SHP77 (cell line): ENCODE measurements at places on chromosomes 3 and 15.
A peak's percentile ranks its signal among the peaks of the same experiment; 100 is the strongest.

- DNase-seq: no peak
Observed at GRCh38 chr15:75112848-75113492, 88.7 kb upstream of the C15orf39 start.

DNA sequence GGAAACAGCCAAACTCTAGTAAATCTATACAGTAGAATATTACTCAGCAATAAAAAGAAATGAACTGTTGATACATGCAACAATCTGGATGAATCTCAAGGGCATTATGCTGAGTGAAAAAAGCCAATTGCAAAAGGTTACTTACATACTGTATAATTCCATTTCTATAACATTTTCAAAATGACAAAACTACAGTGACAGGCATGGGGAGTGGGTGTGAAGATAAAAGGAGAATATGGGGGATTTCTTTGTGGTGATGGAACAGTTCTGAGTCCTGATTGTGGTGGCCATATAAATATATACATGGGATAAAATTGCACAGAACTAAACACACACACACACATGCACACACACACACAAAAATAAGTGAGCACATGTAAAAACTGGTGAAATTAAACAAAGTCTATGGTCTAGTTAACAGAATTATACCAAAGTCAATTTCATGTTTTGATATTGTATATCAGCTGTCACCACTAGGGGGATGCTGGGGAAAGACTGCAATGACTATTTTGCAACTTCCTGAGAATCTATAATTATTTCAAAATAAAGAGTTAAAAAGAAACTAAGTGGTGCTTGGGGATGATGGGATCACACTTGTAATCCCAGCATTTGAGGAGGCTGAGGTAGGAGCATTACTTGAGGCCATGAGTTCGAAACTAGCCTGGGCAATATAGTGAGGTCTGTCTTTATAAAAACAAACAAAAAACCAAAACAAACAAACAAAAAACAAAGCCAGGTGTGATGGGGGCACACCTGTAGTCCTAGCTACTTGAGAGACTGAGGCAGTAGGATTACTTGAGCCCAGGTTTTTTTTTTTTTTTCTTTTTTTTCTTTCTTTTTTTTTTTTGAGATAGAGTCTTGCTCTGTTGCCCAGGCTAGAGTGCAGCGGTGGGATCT lies 66.0 kb downstream of the SPTSSB start:
- DNase-seq: no peak

- peak; percentile 69 for DNase-seq
Observed at GRCh38 chr3:127170814-127171213, 22.1 kb upstream of the PRR23E start.

DNA sequence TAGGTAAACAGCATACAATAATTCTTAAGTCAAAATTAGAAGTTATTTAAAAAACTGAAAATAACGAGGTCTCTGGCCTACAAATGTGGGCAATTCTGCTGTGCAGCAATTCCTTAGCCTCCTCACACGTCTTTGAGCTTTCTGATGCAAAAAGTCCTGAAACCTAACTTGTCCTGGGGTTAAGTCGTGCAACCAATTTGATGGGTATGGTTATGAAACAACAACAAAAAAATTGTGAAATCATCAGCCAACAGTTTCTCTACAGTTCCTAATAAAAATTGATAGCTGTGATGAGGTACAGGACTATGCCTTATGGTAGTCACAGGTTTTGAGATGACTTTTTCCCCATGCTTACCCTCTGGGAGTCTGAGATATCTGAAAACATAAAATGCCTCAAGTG lies 6.5 kb upstream of the GLB1 start:
- DNase-seq: no peak

- no peak for DNase-seq
Observed at GRCh38 chr3:29827756-29828155, 546.9 kb downstream of the RBMS3 start.

GRCh38 chr3:58116161-58116955 lies 94.4 kb downstream of the DNASE1L3 start:
- no peak for DNase-seq

DNA sequence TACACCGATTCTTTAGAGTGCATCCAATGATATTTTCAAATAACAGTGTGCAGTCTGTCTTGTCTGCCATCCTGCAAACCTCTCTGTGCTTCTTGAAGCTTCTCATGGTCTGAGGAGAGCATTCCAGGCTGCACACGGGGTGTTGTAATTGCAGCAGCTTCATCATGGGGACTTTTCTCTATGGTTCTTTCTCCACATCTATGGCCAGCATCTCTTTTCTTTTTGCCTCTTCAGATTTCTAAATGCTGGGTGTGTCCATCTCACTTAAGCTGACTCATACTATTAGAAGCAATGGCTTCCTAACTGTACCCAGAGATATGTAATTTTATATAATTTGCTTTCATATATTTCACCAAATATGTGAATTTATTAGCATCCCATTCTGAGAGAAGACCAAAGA lies 63.8 kb upstream of the EPHB3 start:
- DNase-seq: no peak

DNA sequence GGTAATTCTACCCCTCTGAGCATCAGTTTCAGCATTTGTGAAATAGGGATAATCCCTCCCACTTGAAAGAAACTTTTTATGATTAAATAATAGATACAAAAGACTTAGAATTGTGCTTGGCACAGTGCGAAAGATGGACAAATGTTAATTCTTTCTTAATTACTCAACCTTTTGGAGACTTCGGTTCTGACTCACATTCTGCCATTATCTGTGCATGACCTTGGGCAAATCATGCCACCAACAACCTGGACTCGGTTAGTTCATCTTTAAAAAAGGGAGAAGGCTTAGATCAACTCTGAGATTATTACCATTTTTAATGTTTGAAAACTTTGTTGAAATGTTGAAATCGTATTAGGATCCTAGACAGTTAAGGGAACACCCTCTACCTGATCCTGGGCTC lies 40.6 kb upstream of the POLR2M start:
- DNase-seq: no peak

DNA sequence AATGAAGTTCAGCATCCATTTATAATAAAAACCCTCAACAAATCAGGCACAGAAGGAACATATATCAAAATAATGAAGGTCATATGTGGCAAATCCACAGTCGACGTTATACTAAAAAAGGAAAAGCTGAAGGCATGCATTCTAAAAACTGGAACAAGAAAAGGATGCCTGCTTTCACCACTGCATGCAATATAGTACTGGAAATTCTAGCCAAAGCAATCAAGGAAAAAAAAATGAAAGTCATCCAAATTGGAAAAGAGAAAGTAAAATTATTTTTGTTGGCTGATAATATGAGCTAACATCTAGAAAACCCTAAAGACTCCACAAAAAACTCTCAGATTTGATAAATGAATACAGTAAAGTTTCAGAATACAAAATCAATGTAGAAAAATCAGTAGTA lies 1123.2 kb downstream of the TBL1XR1 start:
- no peak for DNase-seq

- no peak for DNase-seq
Observed at GRCh38 chr3:193556841-193557240, 2.1 kb upstream of the ATP13A4 start.

DNA sequence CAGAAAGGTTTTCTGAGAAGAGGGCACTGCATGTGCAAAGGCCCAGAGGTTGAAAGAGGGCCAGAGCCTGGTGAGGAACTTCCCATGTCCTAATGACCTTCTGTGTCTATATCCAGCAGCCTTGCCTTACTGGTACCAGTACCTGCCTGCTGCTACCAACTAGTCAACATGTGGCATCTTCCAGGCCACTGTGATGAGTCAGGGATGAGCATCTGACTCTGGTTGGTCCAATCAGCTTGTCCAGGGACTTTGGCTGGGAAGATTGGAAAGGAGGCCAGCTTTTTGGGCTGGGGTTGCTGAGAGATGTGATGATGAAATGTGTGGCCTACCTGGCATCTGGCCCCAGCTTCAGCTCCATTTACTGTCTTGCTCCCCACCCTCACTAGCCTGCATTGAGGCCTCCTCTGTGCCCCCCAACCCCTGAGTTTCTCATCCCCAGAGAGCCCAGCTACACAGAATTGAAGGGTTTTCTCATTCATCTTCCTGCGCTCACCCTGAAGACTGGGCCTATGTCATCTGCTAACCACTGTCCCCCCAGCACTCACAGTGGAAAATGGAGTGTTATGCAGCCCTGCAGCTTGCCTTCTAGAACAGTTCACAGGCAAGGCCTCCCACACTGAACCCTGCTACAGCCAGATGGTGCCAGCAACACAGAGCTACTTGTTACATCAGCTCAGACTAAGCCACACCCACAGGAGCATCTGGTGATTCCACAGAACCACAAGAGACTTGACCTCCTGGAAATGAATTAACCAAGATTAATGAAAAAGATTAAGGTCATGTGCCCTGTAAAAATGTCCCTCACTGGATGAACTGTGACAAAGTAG lies 1.3 kb upstream of the TWF2 start:
- peak; percentile 82 for DNase-seq

DNA sequence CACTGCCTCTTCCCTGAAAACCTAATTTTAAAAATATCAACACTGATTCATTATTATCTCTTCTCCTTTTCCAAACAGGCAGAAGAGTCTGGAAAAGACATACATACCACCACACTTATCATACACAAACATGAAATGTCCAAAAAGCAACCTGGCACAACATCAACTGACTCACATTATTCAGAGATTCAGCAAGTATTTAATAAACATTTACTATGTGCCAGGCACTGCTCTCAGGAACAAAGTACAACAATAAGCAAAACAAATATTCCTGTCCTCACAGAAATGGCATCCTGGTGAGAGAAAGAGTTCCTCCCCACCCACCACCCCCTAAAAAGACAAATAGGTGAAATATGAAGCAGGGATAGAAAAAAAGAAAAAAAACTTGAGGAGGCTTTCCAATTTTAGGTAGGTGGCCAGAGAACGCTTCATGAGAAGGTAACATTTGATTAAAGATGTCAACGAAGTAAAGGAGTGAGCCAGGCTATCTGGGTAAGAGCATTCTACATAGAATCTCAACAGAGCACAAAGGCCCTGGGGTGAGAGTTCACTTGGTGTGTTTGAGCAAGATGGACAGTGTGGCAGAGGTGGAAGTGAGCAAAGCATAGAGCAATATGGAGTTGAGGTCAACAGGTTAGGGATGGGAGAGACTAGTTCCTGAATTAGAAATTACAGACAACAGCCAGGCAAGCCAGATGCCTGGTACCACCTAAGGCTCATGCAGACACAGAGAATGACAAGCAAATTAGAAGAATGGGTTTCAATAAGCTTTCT lies 141.7 kb downstream of the OSBPL10 start:
- no peak for DNase-seq

- DNase-seq: no peak
Observed at GRCh38 chr3:3105815-3106214, 4.4 kb downstream of the IL5RA start.

DNA sequence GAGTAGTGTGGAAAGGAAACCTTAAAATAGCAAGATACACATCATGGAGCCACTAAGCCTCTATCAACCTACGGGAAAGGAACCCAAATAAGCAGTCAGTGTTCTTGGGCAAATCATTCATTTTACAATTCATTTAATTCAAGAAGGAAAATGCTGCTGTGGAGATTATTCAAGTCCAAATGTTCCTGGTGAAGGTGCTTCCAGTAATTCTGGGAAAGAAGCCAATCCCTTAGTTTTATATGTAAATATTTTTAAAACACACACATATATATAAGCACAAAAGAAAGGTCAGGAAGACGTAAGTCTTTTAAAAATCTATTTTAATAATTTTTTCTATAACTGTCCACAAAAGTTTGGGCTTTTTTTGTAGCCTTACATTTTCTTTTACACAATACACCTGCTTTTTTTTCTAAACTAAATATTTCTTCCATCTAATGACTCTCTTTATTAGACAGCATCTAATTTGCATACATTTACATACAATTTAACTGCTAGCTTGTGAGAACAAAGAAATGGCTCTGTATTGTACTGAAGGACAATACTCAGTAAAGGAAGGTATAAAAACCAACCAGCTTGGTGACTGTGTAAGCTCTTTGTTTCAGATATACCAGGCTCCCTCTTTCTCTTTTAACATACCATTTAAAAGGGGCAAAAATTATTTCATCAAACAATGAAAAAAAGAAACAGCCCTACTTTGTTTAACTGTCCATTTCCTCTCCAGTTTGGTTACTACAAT lies 269.5 kb downstream of the ZBTB20 start:
- DNase-seq: no peak

DNA sequence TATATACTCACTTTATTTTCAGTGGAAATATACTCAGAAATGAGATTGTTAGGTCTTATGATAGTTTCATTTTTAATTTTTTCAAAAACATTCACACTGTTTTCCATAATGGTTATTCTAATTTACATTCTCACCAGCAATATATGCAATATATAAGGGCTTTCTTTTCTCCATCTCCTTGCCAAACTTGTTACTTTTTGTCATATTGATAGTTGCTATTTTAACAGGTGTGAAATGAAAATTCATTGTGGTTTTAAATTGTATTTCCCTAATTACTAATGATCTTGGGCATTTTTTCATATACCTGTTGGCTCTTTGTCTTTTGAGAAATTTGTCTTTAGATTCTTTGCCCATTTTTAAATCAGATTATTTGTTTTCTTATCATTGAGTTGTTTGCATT lies 325.2 kb downstream of the DIPK2A start:
- DNase-seq: no peak

DNA sequence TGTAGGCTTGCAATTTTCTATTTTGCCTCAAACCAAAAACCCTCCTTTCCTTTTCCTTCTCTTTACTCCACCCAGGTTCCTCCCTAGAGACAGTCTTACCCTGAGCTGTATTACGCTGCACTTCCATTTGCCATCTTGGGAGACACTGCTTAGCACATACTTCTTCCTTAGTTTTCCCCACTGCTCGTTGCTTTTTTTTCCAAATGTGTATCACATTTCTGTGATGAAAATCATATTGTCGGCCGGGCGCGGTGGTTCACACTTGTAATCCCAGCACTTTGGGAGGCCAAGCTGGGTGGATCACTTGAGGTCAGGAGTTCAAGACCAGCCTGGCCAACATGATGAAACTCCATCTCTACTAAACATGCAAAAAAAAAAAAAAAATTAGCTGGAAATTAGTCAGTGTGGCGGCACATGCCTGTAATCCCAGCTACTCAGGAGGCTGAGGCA lies 29.5 kb downstream of the POPDC2 start:
- DNase-seq: no peak

DNA sequence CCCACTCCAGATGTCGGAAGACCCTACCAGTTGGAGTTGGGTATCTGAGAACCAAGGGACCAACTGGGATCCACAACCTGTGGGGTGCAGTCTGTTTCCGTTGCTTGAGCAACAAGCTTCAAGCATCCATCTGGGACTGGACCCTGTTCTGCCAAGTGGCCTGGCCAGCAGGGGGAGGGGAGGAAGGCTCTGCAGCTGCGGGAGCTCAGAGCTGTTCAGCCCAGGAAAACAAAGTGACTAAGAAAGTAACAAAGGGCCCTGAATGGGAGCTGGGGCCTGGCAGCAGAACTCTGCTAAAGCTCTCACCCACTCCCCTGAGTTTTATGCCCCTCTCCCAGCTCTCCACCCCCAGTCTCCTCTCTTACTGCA lies 2.7 kb downstream of the TYRO3 start:
- DNase-seq: no peak
